NCI-H446 treated with DMSO at 0.1 percent for 48 hours (cell line): ENCODE measurements at places on chromosomes 16 and 17.

GRCh38 chr16:27561216-27561615 is 11.3 kb downstream of the KATNIP start:
- DNase-seq = no peak

DNA sequence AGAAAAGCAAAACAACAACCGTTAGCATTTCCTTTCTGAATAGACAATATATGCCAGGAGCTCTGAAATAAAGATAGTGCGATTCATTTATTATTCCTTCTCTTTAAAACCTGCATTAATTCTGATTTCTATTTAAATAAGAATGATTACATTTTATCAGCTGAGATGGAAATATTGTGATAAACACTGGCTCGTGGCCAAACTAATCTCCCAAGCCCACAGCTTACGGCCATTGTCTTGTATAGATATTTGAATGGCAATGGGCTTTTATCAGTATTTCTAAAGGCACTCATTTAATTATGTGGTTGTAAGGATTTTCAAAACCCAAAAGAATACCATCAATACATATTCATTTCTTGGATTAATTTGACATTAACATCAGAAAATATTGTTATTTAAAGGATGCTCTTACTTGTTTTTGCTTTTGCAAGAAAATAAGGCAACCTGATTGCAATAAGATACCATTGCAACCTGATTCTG is 123.7 kb upstream of the IRX5 start:
- DNase-seq = no peak

DNA sequence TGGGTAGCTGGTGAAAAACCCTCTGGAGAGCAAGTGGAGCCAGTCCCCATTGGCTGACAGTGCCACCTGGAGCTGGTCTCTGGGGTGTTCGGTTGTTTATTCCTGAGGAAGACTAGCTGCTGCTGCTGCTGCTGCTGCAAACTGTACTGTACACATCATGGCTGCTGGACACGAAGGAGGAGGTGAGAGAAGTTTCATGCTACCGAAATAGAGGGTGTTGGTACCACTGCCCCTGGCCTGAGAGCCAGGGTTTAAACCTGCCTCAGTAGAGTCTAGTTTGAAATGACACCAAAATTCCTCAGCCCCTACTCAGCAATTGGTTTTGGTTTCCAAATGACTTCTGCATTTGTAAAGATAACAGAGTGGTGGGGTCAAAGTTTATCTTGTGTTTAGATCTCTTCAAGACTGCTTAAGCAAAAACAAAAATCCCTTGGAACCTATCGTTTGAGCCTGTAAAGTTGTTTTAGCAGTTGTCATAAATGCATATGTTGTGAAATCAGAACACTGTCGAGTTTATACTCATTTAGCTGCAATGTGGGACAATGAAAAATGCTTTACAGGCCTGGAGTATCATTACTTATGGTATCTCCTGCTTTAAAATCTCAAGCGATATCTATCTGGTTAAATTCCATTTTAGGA is 40.8 kb downstream of the CYB5B start:
- no peak for DNase-seq

DNA sequence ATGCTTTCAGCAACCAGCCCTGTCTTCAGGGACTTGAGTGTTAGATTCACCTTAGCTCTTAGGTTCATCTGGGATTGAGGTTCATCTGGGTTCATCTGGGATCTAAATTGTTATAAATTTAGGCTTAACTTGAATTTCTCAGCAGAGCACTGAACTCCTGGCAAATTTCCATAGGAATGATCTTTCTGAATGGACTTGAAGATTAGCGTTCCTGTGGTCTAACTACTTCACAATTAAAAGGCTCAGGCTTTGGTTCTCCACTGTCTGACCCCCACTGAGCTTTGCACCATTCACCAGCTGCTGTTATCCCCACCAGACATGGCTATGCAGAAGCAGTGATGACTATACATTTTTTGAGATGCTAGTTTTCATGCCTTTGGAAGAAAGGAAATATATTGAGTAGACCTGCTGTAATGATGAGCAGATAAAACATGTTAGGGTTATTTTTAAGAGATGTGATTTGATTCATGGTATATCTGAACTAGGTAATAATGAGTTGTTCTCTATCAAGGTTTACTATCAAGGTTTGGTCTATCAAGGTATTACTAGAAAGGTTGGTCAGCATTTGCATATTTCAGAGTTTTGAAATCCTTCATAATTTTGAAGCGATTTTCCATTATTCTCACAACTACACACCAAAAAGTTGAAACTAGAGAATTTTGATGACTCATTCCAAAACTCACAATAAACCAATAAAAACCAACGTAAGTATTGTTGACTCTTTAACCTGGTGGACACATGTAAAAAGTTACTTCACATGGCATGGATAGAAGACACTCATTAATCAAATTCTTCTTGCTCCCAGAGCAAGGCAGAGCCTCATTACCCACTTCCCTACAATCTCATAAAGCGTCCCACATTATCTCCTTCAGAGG is 71.7 kb downstream of the SNX11 start:
- DNase-seq = no peak

DNA sequence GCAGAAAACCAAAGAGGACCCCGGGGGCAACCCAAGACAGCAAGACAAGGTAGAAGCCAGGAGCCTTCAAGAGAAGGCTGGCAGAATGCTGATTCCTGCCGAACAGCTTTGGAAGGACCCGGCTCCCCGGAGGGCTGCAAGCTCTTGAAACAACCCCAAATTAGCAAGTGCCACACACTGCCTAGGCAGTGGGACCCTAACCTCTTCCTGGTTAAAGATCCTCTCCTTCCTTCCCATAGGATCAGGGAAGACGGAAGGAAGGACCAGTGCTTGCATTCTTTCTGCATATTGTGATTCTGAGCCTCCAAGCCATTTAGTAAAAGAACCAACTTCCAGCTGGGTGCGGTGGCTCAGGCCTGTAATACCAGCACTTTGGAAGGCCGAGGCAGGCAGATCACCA is 122.0 kb upstream of the AXIN2 start:
- DNase-seq = no peak

- no peak for DNase-seq
These were observed 308.3 kb upstream of the CDH5 start for GRCh38 chr16:66058172-66058691.

DNA sequence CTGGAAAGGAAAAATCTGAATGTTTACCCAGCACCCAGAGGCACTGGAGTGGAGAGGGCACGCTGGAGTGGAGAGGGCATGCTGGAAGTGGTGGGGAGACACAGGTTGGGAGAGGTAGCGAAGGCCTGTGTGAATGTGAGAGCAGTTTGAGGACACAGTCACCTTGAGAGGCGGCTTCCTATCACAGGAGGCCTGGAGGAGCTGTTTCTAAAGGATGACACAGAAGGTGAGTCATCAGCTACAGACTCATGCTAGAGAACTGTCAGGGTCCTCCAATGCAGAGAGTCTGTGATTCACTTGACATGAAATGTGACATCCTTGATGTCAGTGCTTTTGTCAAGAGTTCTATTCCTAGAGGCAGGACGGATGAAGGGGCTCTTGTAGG is 13.8 kb downstream of the CTRL start:
- no peak for DNase-seq

GRCh38 chr16:3861808-3862451 is 18.6 kb downstream of the CREBBP start:
- no peak for DNase-seq

DNA sequence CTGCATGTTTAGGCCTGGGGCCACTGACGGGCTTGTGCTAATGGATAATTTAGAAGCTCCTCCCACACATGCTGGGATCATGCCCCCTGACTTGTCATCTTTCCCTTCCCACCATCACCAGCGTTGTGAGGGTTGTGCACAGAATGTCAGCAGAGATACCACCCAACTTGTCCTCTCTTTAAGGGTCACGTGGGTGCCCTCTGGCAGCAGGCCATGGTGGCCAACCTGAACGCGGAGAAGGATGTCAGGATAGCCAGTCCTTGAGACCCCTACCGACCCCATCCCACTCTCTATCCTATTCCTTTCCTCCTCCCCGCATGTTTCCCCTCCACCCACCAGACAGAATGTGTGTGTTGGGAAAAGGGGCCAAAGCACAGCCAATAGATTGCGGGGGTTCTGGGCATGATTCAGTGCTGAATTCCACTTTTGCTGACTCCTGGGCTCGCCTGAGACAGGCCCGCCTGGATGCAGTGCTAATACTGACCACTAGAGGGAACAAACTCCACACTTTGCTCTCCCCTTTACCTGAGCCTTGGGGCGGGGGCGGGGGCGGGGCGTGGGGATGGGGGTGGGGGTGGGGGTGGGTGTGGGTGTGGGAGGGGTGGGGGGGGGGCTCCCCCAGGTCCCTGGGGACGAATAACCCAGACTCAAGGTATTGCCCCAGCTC is at the start of gene GH2:
GH2 (minus strand) TSS at position 10 of the 667 bp plus-strand sequence. CDS start 143 bp downstream, outside the sequence.
- no peak for DNase-seq

DNA sequence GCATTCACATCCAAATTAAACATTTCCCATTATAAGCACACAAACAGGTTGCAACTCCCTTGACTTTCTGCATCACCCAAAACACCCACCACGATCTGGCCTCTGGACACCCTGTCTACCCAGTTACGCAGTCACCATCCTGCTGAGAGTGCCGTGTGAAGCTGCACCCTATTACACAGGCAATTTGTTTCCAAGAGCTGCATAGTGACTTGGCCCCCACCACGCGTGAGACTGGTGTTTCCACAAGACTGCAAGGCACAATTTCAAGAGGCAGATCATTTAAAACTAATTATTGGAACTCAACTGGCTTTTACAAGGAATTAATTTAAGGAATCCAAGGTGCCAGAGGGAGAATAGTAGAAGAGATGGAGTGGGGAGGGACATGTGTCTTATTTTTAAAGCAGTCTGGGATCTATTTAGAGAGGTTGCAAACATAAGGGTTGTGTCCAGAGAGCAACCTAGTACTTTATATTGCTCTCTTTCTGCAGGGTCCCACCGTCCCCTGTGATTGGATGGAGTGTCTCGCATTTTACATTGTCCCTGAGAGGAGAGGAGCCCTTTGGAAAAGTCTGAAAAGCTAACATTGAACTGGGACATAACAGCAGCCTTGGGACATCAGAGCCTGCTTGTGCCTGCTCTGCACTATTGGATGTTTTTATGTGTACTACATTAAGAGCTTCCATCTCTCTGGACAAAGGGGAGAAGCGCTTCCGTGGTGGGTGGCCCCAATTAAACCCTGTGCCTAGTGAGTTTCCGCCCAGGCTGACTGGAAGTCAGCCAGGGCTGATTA is 8.7 kb upstream of the ADAMTS18 start:
- DNase-seq = no peak

DNA sequence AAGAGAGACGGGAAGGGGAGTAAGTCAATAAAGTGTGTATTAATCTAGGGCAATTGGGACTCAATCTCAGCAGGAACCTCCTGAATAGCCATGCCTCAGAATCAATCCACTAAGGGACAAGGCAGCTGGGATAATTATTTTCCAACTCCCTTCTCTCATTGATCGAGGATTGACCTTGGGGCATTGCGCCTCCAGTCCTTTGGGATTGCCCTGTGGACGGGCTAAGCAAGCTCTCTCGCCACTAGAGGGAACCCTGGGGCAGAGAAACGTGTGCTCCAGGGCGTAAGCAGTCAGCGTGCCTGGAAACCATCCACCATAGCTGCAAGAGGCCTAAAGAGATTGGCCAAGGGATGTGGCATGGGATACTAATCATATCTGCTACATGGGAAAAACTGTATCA is 53.9 kb upstream of the ERCC4 start:
- no peak for DNase-seq

- no peak for DNase-seq
These were observed 11.2 kb downstream of the NCBP3 start for GRCh38 chr17:3834811-3835210.

- DNase-seq = no peak
These were observed 58.9 kb downstream of the AKAP1 start for GRCh38 chr17:57143919-57144318.
